Putamen (tissue), 1 donor: ENCODE measurements at places on chromosomes 4 and X.
A peak's percentile ranks its signal among the peaks of the same experiment; 100 is the strongest.

DNA sequence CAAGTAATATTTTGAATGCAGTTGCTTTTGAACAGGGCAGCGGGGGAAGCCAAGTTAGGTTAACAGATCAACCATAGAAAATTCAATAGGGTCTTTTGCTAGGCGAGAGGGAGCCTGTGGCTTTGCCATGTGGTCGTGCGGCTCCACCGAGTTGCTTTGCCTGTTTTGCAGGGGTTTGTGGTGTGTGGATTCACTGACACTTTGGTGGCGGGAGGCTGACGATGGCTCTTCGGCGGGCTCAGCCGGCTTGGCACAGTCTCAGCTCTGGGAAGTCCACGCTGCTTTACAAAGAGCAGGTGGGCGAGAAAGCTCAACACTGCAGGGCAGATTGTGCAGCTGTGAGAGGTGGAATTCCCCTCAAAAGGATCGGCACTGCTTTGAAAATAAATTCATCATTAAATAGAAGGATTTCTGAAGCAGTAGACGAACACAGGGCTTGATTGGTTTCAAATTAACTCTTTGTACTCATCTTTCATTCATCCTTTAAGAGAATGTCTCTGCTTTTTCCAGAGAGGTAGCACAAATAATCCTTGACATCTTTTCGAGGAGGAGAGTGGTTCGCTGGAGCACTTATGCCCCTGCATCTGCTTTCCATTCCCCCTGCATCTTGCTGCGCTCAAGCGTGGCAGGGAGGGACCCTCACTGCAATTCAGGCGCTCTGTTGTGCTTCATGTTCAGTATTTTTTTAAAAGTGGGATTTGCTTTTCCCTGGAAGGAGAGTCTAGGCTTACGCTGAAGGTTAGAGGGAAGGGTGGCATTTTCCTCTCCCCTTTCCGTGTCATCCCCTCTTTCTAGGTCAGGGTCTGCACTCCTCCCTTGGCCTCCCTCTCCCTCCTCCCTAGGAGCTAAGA lies 201.8 kb upstream of the LEF1 start:
- DNase-seq: no peak

- DNase-seq: no peak
These were observed 15.8 kb downstream of the UBE2K start for GRCh38 chr4:39713691-39714090.

- no peak for DNase-seq
These were observed 107.1 kb downstream of the GRIA2 start for GRCh38 chr4:157327666-157328065.

DNA sequence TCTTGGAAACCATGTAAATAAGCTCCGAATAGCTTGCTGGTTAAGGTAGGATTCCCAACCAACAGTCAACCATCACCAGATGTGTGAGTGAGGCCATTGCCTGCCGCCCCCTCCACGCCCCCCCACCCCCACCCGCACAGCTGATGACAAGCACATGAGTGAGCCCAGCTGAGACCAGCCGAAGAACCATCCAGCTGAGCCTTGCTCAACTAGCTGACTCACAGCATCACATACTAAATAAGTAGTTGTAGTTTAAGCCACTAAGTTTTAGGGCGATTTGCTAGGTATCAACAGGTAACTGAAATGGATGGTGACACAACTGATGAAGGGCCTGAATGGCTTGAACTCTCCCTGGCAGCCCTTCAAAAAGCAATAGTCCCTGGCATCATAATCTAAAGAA lies 1.6 kb upstream of the CCDC149 start:
- DNase-seq: no peak

GRCh38 chr4:80452768-80453167 lies 117.2 kb downstream of the CFAP299 start:
- no peak for DNase-seq

- no peak for DNase-seq
These were observed 105.8 kb upstream of the EGFL6 start for GRCh38 chrX:13463608-13464007.

DNA sequence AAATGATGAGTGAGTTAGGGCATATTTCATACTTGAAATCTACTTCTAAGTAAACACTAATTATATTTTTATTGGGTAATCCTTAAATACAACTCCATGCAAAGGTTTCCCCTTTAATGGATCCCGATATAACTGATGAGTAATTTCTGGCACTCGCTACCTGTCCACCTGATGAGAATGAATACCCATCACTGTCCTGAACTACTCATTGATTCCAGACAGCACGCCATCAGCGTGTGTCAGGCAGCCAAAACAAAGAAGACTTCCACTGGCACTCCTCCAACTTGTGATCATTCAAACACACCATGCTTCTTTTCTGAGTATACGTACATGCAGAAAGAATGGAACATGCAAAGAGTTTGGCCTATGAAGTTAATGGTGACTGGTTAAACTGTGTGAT lies 69.4 kb downstream of the HCCS start:
- no peak for DNase-seq

DNA sequence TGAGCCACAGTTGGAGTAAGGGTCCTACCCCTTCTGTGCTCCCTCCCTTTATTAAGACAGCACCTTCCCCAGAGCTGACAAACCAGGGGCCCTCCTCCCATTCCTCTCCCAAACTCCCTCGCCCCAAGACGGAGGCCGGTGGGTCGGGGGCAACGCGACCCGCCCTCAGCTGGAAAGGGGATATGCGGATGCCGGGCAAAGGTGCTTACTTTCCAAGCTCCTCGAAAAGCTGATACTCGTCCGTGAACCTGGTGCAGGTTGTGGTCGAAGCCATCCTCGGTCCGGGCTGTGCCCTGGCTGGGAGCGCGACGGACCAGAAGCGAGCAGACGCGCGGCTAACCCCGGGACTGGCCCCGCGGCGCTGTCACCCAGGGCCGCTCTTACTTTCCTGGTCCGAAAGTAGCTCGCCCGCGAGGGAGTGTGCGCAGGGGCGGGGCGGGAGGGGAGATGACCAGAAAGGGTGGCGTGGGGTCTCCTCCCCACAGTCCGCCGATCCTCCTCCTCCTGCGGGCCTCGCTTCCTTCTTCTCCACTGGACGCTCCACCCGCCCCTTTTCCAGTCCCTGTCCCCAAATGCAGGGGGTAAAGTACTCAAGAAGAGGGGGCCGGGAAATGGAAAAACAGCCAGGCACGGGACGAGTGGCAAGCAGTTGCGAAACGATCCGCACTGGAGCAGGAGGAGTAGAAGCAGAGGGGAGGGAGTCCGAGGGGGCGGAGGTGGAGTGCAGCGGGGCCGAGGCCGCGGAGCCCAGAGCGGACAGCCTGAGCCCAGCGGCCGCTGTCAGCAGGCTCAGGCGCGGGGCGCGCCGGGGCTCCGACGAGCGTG lies 531 bp downstream of the CAMK2D start:
- peak; percentile 60 for DNase-seq

- DNase-seq: no peak
These were observed 8.1 kb downstream of the HGFAC start for GRCh38 chr4:3449574-3450534.

GRCh38 chrX:119177278-119177677 lies 49.7 kb upstream of the KIAA1210 start:
- DNase-seq: no peak

- no peak for DNase-seq
These were observed 81.7 kb downstream of the SHISA3 start for GRCh38 chr4:42478946-42479345.

GRCh38 chr4:162170509-162170908 lies 6.7 kb upstream of the FSTL5 start:
- no peak for DNase-seq

- no peak for DNase-seq
These were observed 55.7 kb upstream of the PDGFRA start for GRCh38 chr4:54173281-54173912.

DNA sequence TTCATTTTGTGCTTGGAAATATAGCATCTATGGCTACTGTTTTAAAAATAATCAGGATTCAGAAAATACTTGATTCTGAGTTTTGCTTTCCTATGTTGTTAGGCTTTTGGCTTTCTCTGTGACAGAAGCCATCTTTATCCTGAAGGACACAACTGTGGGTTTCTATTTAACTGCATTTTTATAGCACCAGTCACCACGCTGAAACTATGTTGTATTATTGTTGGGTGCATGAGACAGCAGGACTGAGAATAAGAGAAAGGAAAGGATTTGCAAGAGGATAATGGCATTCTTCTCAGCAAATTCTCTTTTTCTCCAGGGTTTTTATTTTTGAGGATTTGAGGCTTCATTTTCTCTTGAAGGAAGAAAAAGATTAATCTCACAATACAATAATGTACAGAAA lies 10.1 kb upstream of the NEUROG2 start:
- DNase-seq: no peak

- DNase-seq: no peak
These were observed 21.5 kb downstream of the XIAP start for GRCh38 chrX:123881330-123881729.

DNA sequence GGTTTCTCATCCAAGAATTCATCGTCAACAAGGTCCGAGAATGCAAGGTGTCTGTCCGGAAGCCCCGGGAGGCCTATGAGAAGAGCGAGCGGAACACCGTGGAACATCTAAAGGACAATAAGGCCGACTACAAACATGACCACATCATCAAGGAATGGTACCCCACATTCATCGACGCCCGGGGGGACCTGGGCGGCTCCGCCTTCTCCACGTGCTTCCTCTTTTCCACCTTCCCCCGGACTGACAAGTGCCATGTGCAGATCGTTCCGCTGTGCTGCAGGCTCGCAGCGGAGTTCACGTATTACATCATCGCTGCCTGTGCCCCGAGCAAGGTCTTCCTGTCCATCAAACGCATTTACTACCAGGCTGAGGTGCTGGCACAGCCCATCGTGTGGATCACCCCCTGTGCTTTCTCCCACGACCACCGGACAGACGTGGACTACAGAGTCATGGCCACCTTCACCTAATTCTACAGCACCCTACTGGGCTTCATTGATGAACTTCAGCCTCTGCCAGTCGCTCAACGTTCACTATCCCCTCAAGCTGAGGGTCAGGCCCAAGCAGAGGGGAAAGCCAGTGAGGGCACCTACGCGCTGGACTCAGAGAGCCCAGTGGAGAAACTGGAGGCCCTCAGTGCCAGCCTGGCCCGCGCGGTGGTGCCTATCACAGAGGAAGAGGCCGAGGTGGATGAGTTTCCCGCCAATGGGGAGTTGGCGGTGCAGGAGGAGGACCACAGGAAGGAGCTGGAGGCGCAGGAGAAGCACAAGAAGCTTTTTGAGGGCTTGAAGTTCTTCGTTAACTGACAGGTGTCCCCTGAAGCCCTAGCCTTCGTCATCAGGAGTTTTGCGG lies 125.9 kb upstream of the PABPC4L start:
- DNase-seq: no peak

- no peak for DNase-seq
These were observed 88.6 kb downstream of the HPRT1 start for GRCh38 chrX:134548257-134549201.

DNA sequence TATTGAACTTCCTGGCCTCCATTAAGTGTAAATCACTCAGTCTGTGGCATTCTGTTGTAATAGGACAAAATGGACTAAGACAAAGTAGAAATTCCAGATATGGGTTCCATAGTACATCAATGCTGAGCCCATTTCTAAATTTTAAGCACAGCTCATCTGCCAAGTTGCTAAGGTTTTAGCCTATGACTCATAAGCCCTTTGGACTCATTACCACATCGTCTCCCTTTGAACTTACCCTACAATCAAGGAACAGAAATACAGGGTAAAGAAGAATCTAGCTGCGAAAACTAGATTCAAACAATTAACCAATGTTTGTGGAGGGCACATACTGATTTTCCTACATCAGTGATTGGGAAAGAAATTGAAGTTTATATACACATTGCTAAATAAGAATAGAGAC lies 31.8 kb downstream of the NAA11 start:
- DNase-seq: no peak

- no peak for DNase-seq
These were observed 53.1 kb downstream of the ATXN3L start for GRCh38 chrX:13266641-13267345.

- DNase-seq: no peak
These were observed 451.9 kb downstream of the SMARCA1 start for GRCh38 chrX:129071390-129071789.

DNA sequence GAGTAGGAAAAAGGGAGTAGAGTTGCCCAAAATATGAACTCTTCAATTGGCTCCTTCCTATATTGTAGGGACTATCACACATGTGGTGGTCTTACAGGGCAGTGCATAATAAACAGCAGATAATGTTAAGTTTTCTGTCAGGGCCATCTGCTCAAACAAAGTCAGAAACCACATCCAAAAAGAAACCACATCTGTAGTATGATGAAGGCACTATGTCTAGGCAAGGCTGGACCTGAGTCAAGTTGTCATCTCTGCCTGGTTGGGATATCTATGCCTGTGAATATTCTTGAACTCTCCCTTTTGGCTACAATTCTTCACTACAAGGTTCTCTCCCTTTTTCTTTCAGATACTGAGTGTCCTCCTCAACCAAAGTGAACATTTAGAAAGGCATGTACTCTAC lies 109.4 kb upstream of the C1GALT1C1 start:
- no peak for DNase-seq

DNA sequence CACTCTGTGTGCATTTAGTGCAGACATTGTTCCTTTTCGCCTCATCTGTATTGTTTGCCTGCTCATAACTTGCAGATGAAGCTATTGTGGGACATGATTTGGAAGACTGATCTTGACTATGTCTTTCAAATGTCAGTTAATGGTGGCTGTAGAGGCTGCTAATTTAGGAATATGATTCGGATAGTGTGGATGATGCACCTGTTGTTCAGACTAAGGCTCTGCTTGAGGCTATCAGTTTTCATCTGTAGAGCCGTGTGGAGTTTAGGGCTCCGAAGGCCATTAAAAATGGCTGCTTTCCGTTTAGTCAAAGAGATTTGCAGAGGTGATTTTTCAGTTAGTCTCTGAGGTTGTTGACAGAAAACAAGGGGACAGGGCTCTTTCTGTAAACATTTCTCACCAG lies 102.0 kb downstream of the GBA3 start:
- DNase-seq: no peak

DNA sequence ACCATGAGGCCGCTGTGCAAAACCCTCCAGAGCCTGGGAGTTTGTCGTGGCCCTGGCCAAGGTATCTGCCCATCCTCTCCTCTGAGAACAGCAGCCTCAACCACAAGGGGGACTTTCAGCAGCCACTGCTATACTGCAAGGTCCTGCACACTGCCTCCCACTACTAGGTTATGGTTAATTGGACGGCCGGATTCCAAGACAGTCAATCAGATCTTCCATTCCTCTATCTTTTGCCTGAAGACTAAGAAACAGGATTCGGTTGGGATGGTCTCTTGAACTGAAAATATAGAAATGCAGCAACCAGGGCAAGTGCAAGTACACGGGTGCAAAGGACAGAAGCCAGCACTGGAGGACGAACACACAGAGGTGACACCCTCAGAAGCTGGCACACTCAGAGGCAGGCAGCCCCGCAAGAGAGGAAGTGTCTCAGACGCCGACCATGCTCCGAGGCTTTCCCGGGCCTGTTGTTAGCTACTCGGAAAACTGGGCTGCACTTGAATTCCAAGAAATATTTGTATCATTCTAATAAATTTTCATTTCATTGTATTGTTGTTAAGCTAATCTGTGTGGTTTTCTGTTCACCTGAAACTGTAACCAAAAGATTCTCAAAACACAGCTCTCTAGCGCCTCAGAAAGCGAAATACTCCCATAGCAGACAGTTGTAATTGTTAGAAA lies 63.3 kb downstream of the AFAP1 start:
- no peak for DNase-seq

DNA sequence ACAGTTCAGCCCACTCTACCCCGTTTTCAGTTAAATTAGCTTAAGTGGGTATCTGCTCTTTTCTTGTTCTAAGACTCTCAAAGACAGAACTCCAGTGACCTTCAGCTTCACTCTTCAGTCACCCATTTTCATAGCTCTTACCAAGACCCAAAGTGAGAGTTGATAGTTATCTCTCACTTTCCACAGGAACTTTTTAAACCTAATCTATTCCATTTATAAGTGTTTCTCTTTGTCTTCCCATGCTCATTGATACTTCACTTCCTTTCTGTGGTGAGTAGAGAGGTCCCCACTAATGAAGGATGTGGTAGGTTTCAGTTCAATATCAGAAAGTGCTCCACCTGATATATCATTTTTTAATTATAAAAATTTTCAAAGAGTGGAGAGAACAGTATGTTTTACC lies 33.4 kb downstream of the COX18 start:
- no peak for DNase-seq
